ENCODE measurements at places on chromosomes 1 and 21.

- DNase-seq: no peak
Measured at GRCh38 chr1:86741947-86742572, 37.7 kb downstream of the SH3GLB1 start.

DNA sequence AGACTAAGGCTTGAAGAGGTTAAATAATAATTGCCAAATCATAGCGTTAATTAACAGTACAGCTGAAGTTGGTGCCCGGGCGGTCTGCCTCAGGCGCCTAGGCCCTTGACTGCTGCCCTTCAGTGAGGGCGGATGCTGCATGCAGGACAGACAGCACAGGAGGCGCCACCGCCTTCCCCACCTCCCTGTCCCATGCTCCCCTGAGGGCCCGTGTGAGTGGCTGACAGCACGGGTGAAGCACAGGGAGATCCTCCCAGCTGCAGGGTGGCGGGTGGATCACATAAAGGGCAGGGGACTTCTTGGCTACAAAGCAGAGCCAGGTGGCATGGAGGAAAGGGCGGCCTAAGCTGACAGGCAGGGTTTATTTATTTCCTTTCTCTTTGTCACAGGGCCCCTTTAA lies 49.1 kb downstream of the DDX20 start:
- no peak for DNase-seq

- no peak for DNase-seq
Measured at GRCh38 chr1:234756857-234757256, 146.9 kb upstream of the IRF2BP2 start.

- no peak for DNase-seq
Measured at GRCh38 chr1:117609471-117609911, 3.6 kb downstream of the TENT5C start.

DNA sequence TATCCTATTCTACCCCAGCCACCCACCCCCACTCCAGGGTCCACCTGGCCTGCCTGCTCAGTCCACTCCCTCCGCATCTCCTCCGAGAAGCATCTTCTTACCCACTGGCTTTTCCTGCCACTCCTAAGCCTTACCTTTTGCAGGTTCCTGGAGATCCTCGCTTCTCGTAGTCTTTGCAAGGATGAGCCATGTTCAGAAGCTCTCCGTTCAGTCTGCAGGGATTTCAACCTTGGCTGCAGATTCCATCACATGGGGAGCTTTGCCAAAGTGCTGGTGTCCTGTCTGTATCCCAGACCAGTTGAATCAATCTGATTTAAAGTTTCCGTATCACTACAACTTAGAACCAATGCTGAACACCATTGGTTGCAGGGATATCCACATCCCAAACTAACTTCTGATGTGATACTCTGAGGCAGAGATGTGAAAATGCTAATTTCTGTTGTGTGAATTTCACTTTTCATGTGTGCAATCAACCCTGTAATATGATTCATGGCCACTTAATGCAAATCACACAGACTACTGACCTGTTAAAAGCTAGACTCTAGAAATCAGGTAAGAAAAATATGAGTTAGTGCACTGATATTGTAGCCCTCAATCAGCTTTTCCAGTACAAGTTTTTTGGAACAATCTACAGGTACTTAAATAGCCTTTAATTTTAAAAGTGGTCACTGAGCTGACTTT lies 61.9 kb downstream of the CAPN2 start:
- DNase-seq: no peak

DNA sequence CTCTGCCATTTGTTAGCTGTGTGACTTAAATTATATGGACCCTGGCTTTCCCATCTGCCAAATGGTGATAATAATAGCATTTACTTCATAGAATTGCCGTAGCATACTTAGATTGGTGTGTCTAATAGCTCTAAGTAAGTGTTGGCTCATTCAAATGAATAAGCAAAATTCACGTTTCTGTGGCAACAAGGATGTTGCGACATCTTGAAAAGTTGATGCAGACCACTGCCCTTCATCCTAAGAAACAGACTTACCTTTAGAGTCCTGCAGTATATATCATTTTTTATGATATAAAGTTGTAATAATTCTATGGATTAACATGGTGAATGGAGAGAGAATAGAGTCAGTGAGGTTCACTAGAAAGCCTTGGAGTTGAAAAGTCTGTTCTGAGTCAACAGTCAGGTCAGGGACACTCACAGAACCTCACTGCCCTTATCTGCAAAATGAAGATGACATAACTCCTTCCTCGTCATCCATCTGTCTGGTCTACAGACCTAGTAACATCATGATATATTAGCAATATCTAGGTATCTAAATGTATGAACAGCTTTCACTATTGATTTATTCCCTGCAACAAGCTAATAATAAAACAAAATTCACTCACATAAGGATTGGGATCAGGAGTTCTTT lies 167.3 kb upstream of the C8B start:
- no peak for DNase-seq

DNA sequence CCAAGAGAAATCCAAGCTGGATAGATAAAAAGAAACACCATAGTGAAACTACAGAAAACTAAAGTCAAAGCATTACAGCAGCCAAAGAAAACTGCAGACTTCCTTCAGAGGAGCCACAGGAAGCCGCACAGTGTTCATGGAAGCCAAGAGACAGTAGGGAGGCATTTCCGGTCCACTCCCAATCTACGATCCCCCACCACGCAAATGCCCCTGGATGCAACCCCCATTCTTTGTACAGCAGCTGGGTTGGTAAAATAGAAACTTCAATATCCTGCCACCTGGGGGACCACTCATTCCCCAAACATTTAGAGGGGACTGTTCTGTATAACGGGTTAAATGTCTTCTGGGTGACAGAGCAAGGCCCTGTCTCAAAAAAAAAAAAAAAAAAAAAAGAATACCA lies 43.9 kb upstream of the TSPEAR start:
- no peak for DNase-seq

GRCh38 chr1:154586231-154586630 lies 18.7 kb downstream of the CHRNB2 start:
- no peak for DNase-seq

DNA sequence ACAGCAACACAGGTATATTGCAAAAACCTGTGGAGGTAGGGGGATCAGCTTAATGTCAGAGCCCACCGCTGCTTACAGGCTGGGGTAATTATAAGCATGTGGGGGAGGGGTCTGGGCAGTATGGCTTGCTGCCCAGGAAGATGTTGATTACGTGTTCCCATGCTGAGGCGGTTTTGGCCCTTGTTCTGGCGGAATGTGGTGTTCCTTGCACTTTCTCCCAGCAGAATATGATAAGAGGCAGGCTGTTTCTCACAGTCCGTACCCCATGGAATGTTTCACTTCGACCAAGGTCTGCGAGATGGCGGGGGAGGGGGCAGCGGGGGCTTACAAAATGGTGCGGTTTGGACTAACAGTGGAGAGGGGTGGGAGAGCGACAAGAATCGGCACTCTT lies 9.8 kb upstream of the HPCAL4 start:
- DNase-seq: no peak

GRCh38 chr1:216984536-216984935 lies 261.3 kb upstream of the ESRRG start:
- DNase-seq: no peak

- DNase-seq: no peak
Measured at GRCh38 chr1:2029561-2029960, 10.4 kb downstream of the GABRD start.

DNA sequence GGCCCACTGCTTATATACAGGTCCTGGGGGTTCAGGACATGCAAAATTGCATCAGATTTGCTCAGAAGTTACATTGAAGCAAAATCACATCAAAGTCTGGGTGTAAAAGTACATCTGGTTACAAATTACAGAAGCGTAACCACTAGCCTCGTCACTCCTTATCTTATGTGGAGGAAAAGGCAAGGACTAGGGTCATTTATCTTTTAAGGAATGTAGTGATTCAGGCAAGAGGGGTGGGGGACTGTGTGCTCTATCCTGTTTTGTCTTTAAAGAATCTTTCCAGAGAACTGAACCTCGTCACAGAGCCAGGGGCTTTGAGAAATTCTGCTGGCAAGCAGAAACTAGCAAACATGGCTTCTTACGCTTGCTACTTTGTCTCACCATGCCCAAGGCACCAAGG lies 61.1 kb upstream of the RAB4A start:
- no peak for DNase-seq

DNA sequence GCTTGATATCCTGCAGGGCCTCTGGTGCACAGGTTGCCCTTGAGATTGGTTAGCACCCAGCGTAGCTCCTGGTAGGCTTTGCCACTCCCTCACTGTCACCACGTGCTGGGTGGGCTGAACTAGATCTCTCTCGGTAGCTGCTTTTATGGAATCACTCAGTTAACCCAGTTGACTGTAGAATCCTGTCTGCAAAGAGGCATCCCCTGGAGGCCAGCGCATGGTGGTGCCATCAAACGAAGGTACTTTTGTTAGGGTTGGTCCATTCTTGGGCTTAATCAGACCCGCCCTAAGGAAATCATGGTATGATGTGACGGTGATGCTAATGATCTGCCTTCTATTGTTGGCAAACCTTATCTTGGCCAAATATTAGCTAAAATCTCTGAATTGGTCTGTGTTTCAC lies 153.4 kb downstream of the GALNT2 start:
- no peak for DNase-seq

- no peak for DNase-seq
Measured at GRCh38 chr1:167964646-167965045, 27.8 kb upstream of the MPC2 start.

GRCh38 chr1:229336345-229336744 lies 6.5 kb downstream of the CCSAP start:
- no peak for DNase-seq

- no peak for DNase-seq
Measured at GRCh38 chr1:65558215-65558614, 137.7 kb downstream of the LEPR start.

Data from endothelial cell (in vitro differentiated cells).